Activated CD4-positive, alpha-beta T cell treated with anti-CD3 and anti-CD28 coated beads for 24 hours (primary cell): ENCODE measurements at places on chromosomes 6 and 20.

DNA sequence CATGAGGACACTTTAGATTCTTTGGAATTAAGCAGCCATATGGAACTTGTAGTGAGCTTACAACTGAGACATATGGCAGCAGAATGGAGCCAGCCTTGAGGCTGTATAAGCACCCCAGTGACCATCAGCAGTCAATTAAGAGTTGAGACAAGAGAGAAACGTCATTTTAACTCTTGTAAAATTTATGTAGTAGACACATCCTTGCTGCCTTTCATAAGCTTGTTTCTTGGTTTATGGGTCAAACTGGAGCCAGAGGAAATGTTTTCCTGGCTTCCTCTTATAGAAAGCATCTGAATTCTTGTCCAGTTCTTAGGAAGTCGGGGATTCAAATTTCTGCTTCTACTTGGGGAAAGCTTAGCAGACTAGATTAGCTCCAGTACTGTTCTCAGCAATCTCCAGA lies 745.1 kb upstream of the MARCKS start:
- DNase-seq, result no peak

GRCh38 chr6:117381749-117382148 lies 44.0 kb downstream of the ROS1 start:
- DNase-seq, result no peak

- DNase-seq, result no peak
Measured at GRCh38 chr6:39411465-39411864, 89.0 kb upstream of the KCNK16 start.

GRCh38 chr6:43243664-43244321 lies 512 bp downstream of the TTBK1 start:
- DNase-seq, result no peak

GRCh38 chr6:134642279-134642678 lies 307.6 kb downstream of the ALDH8A1 start:
- no peak for DNase-seq

GRCh38 chr6:160781298-160781697 lies 79.3 kb downstream of the PLG start:
- no peak for DNase-seq

- DNase-seq, result no peak
Measured at GRCh38 chr6:156219973-156220372, 557.2 kb upstream of the ARID1B start.

GRCh38 chr6:138038142-138038870 lies 68.9 kb downstream of the PERP start:
- DNase-seq, result no peak

DNA sequence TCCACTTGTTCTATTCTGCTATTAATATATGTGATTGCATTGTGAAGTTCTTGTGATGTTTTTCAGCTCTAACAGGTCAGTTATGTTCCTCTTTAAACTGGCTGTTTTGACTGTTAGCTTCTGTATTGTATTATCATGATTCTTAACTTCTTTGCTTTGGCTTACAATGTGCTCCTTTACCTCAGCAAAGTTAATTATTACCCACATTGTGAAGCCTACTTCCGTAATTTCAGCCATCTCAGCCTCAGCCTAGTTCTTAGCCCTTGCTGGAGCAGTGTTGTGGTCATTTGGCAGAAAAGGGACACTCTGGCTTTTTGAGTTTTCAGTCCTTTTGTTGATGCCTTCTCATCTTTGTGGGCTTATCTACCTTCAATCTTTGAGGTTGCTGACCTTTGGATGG lies 440.2 kb downstream of the TBC1D32 start:
- no peak for DNase-seq

DNA sequence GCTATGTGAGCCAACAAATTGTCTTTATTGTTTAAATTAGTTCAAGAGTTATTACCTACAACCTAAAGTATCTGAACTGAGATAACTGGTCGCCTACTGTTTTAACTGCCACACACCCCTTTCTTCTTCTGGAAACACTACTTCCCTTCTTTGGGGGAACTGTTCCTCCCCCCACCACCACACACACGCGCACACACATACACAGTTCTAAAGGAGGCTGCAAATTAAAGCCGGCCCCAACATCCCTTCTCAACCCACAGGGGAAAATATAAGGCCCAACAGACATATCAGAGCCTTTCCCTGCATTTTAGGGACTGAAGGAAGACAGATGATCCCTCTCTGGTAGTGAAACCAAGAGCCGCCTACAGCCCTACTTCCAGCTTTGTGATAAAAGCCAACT lies 348.0 kb upstream of the JARID2 start:
- no peak for DNase-seq

GRCh38 chr20:25274891-25275812 lies 27.3 kb downstream of the PYGB start:
- no peak for DNase-seq

- DNase-seq, result no peak
Measured at GRCh38 chr6:84906514-84906913, 142.1 kb upstream of the TBX18 start.

DNA sequence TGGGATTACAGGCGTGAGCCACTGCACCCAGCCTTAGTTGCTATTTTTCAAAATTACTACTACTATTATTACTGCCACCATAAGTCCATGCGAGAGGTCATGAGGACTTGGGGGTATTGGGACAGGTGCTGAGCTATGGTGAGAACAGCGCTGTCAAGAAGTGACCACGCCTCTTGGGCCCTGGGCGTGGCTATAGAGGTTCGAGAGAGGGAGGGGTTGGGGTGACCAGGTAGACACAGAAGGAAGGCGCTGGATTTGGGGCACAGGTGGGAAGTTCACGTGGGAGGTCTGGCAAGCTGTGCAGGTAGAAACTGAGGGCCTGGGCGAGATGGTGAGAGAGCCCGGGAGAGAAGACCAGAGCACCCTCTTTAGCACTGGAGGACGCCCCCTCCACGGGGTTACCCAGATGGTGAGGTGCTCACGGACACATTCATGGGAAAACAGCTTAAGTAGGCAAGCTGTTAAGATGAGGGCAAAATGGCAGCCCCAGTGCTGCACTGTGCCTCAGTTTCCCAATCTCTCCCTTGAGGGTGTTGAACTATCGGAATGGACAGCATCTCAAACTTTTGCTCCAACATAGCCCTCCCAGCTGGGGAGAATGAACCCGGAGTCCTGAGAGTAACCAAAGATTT lies 61.0 kb downstream of the RAB44 start:
- DNase-seq, result no peak

DNA sequence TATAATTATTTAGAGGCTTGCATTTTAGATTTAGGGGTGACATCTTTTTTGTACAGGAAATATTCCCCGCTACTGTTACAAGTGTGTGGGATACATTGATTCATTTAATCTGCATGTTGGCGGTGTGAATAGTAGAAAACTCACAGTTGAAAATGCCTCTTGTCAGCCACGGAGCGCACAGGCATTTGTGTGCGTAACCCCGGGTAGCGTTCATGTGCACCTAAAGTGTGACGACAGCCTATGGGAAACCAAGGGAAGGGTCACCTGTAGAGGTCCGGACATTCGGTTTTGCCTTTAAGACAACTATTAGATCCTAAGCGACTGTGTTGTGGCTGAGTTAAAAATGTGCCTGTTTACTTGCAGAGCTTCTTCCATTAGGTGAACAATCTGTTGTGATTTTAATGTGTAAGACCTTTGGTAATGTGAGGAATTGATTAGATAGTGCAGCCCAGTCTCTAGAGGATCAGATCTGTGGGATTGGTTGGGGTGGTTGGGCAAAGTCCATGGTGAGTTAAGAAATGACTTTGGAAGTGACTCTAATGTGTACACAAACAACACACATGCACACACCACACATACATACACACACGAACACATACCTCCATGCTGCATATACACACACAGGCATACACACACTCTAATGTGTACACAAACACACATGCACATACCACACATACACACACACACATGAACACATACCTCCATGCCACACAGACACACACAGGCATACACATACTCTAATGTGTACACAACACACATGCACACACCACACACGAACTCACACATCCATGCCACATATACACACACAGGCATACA lies 15.7 kb downstream of the ERMARD start:
- no peak for DNase-seq

DNA sequence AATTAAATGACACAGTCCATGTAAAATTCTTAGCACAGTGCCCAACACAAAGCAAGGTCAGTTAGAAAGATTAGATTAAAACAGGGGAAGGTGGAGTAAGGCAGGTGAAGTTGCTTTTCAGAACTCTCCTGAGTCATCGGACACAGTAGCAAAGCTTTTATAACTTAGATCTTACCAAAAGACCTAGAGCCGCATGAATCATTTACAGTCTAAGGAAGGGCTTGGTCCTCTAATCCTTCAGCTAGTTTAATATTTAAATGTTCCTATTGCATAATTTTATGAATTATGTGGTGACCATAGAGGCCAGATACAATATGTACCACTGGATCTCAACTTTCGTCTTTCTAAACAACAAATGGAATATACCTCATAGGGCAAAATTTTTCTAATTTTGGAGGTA lies 202.1 kb upstream of the SNX9 start:
- DNase-seq, result no peak

GRCh38 chr20:16215041-16215440 lies 358.2 kb downstream of the KIF16B start:
- DNase-seq, result no peak

DNA sequence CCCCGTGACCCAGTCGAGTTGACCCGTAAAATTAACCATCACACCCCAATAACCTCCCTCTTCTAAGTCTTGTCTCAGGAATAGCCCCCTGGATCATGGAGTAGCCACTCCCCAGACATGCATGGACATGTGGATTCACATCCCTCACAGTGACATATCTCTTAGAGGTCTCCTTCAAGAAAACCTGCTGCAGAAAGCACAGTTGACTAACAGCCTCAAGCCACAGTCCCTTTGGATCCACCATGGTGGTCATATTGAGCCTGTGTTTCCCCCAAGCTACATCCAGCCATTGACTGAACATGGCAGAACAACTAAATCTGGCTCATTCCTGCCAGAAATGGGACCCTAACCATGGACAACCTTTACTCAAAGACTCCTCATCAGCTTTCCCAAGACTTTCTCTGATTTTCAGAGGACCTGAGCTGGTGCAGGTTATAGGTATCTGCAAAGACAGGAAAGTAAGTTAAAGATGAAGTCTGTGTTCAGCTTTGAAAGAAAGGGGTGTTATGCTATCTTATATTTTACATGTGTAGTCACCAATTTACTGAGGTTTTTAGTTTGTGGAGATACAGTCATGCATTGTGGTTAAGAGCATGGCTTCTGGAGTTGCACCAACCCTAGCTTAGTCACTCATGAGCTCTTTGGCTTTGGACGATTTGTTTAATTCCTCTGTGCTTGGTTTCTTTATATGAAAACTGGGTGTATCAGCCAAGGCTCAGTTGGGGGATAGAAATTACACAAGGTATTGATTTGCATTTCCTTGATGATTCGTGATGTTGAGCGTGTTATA lies 219.1 kb downstream of the MYLK4 start:
- no peak for DNase-seq

GRCh38 chr20:62200491-62201172 lies 17.8 kb downstream of the MTG2 start:
- no peak for DNase-seq

GRCh38 chr6:167824591-167825331 lies 1.9 kb upstream of the AFDN start:
- DNase-seq, result no peak

- peak; percentile 61 for DNase-seq
Measured at GRCh38 chr20:50478162-50478990, 31.8 kb upstream of the PTPN1 start.

GRCh38 chr20:57620274-57620990 lies at the start of gene ZBP1:
Gene ZBP1, minus strand, starts transcription at chr20:57620426. Its CDS starts 131 bp downstream, at chr20:57620295.
- DNase-seq, result no peak

DNA sequence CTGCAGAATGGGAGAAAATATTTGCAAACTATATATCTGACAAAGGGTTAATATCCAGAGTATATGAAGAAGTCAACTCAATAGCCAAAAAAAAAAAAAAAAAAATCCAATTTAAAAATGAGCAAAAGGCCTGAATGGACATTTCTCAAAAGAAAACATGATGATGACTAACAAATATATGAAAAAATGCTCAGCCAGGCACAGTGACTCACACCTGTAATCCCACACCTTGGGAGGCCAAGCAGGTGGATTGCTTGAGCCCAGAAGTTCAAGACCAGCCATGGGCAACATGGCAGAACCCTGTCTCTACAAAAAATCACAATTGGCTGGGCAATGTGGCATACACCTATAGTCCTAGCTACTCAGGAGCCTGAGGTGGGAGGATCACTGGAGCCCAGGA lies 2.1 kb upstream of the ECHDC1 start:
- no peak for DNase-seq

DNA sequence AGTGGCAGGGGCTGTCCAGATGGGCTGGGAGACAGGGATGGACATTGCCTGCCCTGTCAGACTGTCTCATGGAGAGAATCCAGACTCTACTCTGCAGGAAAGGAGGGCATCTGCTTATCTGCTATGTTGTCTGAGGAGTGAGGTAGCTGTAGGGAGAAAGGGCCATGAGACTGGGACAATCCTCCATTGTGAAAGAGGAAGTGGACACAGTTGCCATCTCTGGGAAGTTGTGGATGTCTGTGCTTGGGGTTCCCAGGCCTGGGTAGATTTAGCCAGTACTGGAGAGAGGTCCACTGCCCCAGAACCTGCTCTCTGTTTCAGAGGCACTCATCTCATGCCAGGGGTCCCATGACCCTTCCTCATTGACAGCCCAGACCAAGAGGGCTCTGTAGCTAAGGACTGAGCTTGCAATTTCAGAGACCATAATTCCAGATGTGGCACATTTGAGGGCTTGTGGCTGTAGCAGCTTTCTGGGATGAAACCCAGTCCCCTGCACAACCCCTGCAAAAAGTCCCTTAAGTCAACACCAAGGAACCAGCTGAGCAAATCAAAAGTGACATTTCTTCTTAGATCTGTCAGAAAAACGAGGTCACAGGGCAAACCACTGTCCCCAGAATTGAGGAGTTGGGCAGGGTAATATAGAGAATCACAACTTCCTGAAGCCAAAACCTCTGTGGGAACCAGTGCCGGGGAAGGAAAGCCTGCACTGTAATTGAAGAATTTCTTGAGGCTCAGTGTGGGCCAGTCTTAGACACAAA lies 4.1 kb upstream of the SIRPG start:
- no peak for DNase-seq

DNA sequence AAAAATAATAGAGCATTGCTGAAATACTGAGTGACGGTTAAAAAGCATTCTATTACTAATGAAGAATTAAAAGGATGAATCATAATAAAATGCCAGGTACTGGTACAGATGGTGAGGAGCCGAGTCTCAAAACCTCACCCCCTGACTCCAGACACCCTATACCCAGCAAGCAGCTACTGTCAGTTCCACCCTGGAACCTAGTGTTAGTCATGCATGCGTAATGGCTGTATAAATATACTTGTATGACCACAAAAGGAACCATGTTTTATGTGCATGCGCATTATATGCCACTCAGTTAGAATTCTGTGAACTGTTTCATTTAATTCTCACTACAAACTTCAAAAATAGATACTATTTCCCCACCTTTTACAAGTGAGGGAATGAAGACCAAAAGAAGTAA lies 568.7 kb upstream of the RNF217 start:
- no peak for DNase-seq

GRCh38 chr20:2006452-2007361 lies 12.8 kb upstream of the PDYN start:
- DNase-seq, result peak; percentile 3

GRCh38 chr6:135527116-135527959 lies 29.8 kb upstream of the AHI1 start:
- no peak for DNase-seq
